ENCODE measurements at places on chromosomes 7 and 10.

GRCh38 chr10:60645980-60646379 lies 132.3 kb upstream of the CDK1 start:
- DNase-seq, result no peak

DNA sequence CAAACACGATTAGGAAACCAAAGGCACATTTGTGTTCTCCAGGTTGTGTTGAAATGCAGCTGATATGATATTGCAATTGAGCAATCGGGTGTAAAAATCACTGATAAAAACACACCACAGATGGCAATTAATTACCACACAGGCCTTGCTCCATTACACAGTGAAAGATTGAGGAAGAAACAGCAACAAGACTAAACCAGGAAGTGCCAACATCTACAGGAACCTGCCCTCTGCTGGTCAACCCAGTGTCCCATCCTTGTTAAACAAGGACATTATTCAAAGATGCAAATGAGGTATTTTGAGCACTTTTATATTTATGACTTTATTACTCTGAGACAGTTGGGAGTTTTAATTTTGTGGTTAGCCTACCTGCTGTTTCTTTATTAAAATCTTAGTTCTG lies 765.6 kb upstream of the GHITM start:
- DNase-seq, result no peak

DNA sequence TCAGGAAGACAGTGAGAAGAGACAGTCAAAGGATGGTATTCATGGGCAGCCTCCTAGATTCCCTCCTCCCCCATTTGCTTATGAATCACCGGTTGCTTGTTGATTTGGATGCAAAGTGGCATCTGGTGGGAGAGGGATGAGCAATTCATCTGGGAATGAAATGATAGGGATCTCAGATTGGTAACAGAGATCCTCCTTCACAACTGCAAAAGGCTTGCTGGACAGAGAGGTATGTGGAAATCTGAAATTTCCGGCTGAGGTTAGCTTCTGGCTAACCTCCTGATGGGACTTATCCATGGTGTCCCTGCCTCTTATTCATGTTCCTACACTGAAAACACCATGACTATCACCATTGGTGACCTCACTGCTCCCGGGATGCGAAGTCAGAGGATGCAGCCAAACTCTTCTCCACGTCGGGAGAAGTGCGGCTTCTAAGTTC lies 48.4 kb upstream of the PODXL start:
- DNase-seq, result peak; percentile 79

- DNase-seq, result no peak
These were observed 60.4 kb downstream of the SEMA3A start for GRCh38 chr7:84134169-84134568.

GRCh38 chr10:3635211-3635671 lies 149.8 kb downstream of the KLF6 start:
- DNase-seq, result no peak

DNA sequence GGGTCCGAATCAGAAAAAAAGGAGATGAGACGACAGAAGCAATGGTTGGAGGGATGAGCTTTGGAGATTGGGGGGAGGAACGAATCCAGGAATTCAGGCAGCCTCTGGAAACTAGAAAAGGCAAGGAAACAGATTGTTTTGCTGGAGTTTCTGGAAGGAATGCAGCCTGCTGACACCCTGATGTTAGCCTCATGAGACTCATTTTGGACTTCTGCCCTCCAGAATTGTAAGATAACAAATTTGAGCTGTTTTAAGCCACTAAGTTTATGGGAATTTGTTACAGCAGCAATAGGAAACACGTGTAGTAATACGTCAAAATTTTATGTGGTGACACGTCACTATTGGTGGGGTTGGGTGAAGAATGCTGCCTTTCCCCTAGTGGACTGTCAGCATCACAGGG lies 25.6 kb upstream of the NPS start:
- DNase-seq, result no peak

DNA sequence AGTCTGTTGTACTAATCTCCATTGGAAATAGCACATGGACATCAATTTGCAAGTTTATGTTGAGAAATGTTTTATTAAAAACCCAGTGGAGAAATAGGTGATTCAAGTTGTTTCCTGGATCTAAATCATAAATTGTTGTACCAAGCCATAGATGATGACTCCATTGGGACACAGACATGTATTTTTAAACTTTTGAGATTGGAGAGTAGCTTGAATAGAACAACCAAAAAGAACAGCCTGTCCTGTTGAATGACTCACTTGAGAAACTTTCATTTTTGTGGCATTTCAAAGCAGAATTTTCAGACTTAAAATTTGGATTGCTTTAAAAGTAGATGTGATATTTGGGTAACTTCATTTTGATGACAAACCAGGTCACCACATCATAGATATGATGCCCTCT lies 197.5 kb downstream of the GPAM start:
- peak; percentile 31 for DNase-seq

GRCh38 chr7:12504149-12504548 lies 66.4 kb upstream of the SCIN start:
- DNase-seq, result no peak

GRCh38 chr7:26554952-26555351 lies 263.3 kb downstream of the SNX10 start:
- no peak for DNase-seq

DNA sequence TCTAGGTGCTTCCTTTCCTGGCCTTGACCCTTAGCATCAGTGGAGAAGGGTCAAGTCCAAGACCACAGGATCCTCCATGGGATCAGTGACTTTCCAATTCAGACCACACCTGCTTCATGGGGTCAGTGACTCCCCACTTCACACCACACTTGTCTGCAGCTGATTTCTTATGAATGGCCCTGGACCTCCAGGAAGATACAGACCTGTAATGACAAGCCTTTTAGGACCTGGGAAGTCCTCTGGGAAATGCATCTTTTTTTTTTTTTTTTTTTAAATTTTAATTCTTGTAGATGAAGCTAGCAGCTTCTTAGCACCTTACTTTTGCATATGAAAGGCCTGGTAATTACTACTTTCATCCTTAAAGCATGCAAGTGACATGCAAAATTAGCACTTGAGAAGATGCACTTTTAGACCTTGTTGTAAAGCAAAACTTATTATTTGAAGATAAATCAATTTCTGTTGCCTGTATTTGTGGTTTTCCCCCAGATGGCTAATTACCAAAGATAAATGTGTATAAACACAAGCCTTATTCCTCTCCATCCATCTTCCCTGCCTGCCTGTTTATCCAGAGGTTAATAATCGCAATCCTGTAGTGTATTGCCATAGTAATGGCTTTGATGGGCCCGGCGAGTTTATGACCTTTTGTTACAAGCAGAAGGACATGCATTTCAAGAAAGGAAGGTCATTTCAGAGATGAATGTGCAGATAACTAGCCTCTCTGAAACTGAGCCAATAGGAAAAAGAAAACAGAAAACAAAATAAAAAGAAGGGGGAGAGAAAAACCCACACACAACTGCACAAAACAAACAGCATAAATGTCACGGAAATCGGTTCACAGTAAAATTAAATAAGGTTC lies 1018.7 kb downstream of the TYW1 start:
- DNase-seq, result no peak

DNA sequence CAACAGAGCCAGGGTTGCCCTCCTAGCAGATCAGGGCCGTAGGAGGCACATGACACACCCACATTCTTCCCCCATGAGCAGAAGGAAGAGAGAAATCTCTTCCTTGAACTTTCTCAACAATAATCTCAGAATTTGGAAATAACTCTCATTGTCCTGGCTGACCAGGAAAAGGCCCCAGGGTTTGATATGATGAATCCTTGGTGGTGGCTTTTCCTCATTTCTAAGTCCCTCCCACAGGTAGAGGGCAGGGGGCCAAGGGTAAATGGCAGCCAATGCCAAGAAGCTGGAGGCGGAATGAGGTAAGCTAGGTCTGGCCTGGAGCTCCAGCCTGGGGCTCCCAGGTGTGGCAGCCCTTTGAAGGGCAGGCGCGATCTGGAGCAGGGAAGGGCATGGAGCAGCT lies 67.8 kb downstream of the GRB10 start:
- DNase-seq, result no peak

DNA sequence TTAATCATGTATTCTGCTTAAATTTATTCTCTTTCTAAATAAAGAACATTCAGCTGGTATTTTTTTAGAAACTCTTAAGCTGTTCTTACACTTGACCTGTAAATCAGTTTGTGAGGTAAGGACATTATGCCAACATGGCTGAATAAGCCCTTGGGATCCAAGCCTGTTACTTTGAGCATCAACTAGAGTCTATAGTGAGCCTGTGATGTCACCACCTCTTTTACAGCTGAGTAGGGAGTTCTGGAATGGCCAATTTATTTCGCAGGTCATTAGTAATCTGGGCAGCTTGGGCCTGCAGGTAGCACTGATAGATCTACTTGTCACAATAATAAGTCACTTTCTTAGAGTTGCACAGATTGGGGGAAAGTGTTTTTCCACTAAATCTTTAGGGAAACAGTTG lies 915.2 kb upstream of the MBL2 start:
- DNase-seq, result no peak

DNA sequence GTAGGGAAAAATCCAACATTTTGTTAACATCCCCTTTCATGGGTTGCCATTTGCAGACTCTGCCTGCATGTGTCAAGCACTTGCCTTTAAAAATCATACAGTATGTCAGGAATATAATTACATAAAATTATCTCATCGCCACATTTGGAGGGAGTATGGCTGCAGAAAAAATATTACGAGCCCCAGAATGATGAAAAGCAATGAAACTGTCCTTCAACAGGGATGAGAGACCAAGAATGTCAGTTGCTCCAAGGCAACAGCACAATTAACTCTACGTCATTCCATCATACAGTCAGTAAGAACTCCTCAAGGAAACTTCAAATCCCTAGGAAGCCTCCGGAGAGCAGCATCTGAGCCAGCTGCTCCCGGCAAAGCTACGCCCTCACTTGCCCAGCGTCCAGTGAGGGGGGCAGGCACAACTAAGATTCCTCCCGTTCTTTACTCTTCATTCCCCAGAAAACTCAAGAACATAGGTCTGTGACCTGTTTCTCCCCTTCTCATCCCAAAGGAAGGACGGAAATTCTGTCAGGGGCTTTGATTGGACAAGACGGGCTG lies 132.9 kb downstream of the ANLN start:
- DNase-seq, result no peak

DNA sequence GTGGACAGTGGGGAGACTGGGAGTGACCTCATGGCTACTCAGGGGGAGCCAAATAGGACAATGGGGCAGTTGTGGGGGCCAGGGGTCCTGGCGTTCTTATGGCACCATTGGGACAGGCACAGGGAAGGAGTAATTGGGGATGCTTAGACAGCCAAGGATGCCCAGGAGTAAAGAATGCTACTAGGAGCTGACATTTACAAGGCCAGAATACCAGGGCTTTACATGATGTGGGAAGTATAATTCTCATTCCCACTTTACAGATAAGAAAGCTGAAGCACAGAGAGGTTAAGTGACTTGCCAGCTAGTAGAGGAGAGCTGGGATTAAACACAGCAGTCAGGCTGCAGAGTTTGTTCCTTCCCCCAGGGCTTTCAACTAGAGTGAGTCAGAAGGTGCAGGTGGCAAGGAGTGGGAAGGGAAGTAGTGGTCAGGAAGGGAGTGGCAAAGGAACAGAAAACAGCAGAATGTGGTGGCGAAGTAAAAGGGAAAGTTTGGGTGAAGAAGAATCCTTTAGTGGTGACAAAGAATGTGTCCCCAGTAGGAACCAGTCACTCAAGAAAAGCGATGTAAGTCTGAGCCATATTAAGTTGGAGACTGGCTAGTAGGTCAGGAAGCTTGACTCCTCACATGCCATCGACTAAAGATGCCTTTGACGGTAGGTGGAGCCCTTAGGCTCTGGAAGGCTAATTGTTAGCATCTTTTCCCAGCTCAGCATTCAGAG lies 32.8 kb downstream of the CPVL start:
- DNase-seq, result peak; percentile 25

- DNase-seq, result no peak
These were observed 127.3 kb upstream of the HABP2 start for GRCh38 chr10:113425541-113425951.

DNA sequence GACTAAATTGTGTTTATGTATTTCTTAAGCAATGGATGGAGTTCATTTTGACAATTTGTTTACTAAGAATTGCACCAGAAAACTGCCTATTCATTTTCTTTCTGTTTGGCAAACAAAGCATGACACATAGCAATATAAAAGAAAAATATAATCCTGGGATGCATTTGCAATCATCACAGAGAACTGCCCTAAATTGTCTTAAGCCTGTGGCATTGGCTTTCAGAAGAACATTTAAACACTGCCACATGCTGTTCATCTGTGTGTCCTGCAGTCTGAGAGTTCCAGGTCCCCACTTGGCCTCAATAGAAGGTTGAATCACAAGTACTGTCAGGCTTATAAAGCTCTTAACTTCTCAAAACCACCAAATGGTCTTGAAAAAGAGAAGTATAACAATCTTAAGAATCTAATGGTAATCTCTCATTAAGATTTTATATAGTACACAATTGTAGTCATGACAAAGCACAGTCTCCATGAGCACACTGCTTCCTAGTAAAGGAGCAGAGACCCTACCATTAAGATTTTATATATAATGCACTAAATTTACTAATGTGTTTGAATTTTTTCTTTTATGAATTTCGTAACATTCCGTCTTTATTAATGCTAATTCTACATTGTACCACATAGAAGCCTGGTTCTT lies 29.9 kb downstream of the RNLS start:
- peak; percentile 81 for DNase-seq
